ENCODE measurements at places on chromosomes 3 and 15.

DNA sequence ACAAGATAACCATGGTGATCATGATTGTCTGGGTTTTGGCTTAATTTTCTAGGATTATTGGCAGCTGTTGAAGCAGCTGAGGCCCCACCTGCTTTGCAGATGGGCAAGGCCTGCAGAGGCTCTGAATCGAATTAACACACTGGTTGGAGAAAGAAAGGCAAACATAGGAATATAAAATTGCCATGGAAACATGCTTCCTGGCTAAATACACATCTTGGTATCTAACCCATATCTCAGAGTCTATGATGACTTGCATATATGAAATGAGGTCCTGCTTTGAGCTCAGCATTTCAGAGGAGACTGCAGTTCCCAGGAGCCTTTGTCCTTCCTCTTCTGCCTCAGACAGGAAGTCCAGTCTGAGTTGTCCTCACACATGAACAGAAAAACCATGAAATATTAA, 24.3 kb upstream of the SV2B start:
- DNase-seq, result no peak

DNA sequence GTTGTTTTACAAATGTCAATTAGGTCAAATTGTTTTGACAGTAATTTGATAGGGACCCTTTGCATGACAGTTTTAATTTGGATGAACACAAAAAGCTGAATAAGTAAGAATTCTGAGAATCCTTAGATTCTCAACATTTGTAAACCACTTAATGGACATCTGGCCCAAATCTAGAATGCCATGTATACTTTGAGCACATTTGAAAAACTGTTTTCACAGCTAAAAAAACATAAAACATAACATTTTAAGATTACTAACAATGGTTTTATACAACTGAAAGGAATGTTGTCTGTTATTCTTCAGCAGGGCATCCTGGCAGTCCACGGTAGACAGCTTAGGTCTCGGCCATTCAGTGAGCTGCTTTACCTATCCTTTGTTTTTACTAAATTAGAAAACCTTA, 34.5 kb upstream of the TM2D3 start:
- no peak for DNase-seq

GRCh38 chr3:66625505-66626216, 124.8 kb upstream of the LRIG1 start:
- no peak for DNase-seq

- no peak for DNase-seq
Measured at GRCh38 chr15:33204926-33205325, 10.4 kb upstream of the FMN1 start.

GRCh38 chr3:158839966-158840365, 38.1 kb downstream of the MFSD1 start:
- DNase-seq, result no peak

DNA sequence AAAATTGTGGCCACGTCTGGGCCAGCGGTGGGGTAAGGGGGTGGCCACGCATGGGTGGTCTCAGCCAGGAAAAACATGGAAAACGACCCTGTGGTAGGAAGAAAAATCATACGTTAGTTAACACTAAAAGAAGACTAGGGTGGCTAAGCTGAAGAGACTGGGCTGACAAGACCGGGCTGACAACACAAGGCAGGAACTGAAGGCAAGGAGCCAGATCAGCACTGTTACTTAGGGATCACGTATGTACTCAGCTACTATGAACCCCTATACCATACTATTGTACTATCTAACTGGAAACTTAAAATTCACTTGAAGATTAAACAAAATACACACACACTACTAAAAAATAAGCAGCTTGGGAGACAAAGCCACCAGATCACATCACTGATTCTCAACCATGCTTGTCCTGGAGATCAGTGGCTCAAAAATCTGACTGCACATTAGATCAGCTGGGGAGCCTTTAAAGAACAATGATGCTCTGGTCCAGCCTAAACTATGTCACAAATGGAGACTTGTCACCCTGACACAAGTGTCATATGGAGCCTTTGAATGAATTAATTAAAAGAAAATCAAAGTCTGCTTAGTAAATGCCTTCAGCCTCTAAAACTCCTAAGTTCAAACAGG, 442.2 kb downstream of the SHQ1 start:
- no peak for DNase-seq

GRCh38 chr3:113946831-113947230, 982 bp upstream of the ZDHHC23 start:
- no peak for DNase-seq

GRCh38 chr15:37019479-37020433, 80.6 kb downstream of the MEIS2 start:
- no peak for DNase-seq

DNA sequence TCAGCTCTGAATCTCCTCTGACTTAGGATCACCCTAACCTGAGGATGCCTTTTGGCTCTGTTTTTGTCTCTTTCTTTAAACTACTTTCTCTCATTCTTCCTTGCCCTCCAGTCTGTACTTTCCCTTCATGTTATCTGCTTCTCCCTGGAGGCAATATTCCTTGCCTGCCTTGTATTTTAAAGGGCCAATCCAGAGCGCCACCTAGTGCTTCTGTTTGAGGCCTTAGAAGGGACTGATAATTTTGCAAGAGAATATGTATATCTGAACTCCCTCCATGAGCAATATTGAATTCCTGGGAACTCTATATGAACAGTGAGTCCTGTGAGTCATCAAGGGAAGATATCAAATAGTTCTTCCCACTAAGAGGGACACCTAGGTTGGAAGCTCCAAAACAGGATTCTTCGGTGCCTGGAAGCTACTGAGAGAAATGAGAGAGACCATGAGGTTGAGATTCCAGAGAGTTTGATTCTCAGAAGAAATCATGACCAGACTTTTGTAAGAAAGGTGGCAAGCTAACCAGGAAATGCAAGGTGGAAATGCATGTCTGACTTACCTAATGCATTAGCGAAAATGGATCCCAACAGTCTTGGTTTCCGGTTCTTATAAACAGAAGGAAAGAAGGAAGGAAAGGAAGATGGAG, 203.8 kb upstream of the CD96 start:
- DNase-seq, result peak; percentile 73

DNA sequence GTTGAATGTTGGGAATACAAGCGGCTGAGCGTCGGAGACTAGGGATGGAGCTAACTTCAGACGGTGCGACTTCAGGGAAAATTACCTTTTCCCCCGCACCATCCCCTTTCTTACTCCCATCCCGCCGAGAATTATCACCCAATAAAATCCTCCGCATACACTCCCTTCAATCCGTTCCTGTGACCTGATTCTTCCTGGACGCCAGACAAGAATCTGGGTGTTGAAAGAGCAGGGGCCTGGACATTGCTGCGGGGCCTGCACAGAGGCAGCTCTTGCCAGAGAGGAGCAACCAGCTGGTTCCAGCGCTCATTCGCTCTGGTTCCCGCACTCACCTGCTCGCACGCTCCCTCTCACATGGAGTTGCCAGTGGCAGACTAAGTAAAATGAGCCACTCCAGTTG, 241.9 kb downstream of the ALCAM start:
- no peak for DNase-seq

DNA sequence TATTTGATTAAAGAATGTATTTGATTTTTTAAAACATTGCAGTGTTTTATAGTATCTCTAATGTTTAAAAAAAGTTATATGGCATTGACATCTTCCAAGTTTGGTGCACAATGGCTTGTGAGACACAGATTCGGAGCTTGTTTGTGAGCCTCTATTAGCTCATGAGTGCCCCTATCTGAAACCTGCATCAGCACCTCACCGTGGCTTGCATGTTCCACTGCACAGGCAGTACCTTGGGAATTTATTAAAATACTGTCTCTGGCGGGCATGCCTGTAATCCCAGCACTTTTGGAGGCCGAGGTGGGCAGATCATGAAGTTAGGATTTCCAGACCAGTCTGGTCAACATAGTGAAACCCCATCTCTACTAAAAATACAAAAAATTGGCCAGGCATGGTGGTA, 6.8 kb upstream of the RTP2 start:
- DNase-seq, result no peak

DNA sequence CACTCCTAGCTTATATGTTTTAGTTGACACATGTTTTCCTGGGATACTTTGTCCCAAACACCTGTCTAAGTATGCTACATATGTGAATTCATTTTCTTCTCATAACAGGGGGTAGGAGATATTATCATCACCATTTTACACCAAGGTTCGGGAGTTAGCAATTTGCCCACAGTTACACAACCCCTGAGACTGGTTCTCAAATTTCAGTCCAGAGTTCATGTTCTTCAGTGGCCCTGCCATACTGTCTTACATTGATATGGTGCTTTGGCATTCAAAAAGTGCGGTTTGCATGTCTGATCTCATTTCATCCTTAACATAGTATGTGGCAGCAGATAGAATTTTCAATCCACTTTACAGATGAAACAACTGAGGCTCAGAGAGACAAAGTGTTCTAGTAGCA, 38.4 kb downstream of the ROBO2 start:
- no peak for DNase-seq

DNA sequence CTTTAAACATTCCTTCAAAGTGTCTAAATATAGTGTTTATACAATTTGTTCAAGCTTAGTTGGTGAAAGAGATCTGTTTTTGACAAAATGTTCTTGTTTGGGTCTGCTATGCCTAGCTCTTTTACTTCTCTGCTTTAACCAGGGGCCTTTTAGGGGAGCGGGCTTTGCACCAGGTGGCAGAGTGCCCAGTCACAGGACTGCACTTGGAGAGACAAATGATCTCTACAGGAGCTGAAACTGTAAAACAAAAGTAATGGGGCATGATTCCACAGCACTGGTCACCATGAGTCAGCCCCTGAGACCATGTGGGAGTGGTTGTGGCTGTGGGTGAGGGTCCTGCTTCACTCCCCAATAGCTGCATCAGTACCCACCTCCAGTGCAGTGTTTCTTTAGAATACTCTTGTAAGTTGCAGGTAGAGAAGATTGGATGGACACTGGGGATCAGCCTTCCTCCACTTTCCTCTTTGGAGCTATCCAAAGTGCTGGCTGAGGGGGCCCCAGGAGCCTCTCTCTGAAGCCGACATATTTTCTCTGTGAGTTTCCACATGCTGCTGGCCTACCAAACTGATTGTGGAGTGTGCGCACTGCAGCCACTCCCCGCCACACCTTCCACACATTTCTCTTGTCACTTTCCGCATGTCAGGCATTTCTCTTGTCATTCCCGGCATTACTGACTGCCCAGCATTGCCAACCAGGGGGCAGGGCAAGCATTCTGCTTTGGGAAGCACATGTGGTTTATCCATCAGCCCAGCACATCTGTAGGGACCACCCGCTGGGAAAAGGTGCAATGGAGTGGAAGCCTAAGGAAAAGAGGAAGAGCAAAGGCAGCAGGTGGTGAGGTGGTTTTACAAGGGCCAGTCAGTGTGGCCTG, 110.0 kb downstream of the EPHB1 start:
- peak; percentile 70 for DNase-seq

Data from kidney glomerular epithelial cell (primary cell).